Cortex of kidney (tissue), 1 donor: ENCODE measurements at places on chromosomes 3 and 15.

DNA sequence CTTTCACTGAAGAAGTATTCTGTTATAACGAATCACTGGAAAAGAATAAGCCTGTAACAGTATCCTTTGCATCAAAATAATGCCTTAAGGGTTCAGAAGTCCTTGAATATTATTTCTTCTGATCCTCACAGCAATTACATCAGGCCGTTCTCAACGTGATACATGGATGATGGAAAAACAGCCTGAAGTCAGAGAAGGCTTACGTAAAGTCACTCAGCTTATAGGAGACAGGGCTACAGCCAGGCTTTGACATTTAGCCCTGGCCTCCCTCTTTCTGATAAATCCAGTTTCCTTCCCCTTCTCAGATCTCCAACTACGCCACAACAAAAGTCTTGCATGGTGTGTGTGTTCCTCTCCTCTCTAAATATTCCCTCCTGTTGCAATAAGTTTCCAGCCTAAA lies 131.9 kb downstream of the ANO10 start:
- DNase-seq = no peak

- DNase-seq = no peak
These were observed 78.1 kb upstream of the RNF7 start for GRCh38 chr3:141659821-141660613.

DNA sequence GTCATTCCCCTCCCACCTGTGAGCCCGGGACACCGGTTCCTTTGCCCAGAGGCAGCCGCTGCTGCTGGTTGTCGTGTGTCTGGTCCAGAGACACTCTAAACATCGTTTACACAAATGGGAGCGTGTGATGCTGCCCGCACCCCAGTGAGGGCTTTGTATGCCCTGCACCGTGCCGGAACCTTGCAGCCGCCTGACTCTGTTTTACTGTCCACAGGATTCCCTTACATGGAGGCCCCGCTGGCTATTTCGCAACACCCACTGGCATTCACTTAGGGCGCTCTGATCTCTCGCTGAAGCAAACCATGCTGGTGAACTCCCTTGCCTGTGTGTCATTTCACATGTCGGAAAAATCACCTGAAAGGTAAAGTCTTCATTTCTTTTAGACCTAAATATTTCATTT lies 100.8 kb upstream of the SLC6A6 start:
- no peak for DNase-seq

DNA sequence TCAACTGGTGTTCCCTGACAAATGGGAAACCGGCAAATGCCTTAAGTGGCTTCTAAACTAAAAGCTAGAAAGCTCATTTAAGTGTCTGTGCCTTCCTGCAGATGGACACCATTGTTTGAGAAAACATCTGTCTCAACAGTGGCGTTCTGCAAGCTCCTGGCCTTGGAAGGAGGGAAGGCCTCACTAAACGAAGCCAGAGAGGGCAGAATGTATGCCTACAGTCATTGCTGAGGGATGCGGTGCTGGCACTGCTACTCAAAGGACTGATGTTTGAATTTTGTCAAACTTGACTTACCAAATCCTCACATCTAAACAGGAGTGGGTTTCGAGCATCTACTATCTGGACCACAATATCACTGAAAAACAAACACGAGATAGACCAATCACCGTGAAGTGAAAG lies 12.2 kb downstream of the LSG1 start:
- DNase-seq = no peak

DNA sequence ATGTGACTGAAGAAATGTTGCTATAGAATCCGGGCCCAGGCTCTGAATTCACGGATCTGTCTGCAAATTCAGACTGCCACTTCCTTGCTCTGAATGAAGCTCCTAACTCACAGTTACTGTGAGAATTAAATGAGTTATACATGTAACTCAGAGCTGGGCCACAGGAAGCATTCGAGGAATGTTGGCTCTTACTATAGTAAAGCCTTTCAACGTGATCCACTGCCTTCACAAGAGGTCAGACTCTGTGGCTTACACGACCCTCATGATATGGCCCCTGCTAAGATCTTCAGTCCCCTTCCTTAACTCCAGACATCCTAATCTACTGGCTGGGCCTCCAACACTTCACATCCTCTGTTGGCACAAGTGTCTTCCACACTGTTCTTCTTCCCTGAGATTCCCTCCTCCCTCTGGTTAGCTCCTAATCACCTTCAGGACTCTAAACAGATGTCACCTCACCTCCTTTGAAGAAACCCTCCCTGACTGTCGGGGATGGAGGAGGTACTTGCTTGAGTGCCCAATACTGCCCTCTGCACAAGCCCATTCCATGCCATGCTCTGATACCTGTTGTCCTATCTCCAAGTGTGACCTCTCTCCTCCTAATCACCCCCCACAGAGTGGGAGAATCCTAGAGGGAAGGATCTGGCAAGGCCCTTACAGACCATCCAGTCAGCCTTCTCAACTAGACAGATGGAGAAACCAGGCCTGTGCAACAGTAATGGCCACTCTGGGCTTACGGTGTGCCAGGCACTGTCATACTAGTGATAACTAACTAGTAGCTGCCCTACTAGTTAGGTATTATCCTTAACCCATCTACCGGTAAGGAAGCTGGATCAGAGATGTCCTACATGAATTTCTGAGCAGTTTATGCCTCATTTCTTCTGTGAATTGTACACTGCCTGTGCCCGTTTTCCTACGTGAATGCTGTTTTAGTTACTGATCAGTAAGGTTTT lies 1.3 kb downstream of the ACTR8 start:
- DNase-seq = no peak

DNA sequence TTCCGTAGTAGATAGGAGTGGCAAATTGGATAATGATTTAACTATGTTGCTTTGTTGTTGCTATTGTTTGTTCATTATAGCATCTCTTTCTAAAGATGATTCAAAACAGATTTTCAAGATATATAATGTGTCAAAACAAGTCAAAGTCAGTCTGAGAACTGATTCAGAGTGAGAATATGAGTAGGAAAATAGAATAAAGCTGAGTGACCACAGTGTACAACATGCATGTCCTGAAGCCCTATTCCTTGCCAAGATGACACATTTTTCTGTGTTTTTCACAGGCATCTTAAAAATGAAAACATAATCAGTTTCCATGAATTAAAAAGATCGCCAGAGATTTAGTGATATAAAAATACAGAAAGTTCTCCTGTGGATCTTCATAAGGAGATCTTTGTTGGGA lies 57.0 kb upstream of the THRB start:
- no peak for DNase-seq

DNA sequence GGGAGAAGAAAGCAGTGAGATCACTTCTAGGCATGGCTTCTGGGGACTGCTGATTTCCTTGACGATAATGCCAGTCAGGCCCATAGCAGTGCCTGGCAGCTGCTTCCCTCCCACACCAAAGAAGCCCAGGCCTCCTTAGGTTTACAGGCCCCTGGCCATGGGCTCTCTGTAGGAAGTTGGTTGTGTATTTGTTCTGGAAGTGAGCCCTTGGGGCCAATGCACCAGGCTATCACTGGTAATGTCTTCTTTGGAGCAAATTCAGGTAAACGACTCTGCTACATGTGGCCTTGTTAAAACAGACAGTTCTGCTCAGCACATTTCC lies 89.3 kb downstream of the CCNL1 start:
- no peak for DNase-seq

- no peak for DNase-seq
These were observed 207.9 kb downstream of the LPP start for GRCh38 chr3:188361888-188362287.

DNA sequence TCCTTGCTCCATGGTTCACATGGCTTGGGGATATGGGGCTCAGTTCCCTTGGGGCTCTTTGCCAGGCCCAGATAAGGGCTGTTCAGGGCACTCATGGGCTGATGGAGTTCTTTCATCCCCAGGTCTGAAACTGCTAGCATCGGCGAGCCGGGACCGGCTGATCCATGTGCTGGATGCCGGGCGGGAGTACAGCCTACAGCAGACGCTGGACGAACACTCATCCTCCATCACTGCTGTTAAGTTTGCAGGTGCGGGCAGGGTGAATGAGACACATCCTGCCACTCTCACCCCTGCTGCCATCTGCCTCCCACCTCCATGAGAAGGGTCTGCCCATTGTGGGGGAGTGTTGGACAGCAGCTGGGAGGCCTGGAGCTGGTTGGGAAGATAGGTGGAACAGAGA lies 11.1 kb upstream of the JMJD7 start:
- DNase-seq = no peak

DNA sequence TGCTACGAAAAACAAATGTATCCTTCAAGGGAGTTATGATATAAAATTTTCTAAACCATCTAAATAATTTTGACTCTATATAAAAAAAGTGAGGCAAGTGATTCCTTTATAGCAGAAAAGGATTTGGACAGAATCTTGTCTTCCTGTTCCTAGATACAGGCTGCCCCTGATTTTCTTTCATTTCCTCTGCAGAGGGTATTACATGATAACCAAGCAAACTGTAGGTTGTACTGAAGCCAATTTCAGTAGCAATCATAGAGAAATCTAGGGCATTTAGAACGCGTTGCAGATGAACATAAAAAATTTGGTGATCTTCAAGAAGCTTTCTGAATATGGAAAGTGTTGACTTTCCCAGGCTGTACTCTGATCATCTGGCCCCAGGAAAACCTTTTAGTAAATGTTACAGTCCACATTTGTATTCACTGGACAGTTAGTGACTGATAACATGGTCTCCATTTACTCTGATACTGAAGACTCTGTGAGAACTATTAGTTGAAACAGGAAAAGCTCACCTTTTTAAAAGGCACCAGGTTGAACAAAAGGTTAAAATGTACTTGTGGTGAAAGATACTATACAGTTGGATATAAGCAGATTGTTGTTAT lies 9.1 kb upstream of the UTS2B start:
- no peak for DNase-seq

- DNase-seq = no peak
These were observed 39.0 kb downstream of the NSUN3 start for GRCh38 chr3:94101860-94102259.

- no peak for DNase-seq
These were observed 3.3 kb upstream of the HES1 start for GRCh38 chr3:194132465-194133286.

- DNase-seq = no peak
These were observed 60.4 kb upstream of the RBM5 start for GRCh38 chr3:50028346-50028745.

DNA sequence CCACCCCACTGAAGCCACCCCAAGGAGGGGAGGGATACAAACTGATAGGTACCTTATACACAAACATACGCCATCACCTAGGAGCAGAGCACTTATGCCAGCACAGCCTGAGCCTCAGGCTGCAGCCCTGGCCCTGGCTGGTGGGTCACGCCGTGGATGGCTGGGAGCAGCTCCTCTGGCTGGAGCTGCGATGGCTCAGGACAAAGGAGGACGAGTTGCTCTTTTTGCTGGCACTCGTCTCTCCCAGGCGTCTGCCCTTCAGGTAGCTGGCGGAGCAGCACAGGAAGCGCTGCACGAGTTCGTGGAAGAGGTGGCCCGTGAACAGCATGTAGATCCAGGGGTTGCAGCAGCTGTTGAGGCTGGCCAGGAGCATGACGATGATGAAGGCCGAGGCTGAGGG lies 16.6 kb downstream of the OXTR start:
- DNase-seq = no peak

DNA sequence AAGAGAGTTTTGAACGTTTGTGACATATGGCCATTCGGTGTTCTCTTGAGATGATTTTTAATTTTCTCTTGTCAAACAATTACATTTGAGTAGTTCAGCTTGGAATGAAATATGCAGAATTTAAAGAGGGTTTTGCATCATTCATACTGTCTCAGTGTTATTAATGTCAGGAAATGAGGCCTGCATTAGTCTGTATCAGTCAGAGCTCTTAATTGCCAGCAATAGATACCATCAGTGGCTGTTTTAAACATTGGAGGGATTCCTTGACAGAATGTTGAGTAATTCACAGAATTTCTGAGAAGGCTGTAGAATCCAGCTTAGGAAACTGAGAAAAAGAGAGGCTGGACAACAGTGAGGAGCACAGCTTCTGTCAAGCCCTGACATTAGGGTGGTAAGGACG lies 722.0 kb downstream of the NR2F2 start:
- no peak for DNase-seq

DNA sequence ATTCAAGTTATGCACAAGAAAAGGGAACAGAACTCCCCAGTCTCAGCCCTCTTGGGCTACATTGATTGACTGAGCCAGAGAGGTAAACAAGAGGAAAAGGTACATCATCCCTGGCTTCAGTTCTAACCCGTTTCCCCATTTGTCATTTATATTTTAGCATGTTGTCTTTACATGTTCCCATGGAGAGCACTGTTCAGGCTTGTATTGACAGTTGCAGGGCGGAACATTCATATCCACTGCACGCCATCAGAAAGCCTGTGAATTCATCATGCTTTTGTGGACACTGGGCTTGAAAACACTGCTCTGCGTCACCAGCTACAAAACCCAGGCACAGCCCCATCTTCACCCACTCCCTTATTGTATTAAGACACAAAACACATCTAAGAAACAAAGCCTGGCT lies 240.9 kb upstream of the EIF1B start:
- DNase-seq = no peak

DNA sequence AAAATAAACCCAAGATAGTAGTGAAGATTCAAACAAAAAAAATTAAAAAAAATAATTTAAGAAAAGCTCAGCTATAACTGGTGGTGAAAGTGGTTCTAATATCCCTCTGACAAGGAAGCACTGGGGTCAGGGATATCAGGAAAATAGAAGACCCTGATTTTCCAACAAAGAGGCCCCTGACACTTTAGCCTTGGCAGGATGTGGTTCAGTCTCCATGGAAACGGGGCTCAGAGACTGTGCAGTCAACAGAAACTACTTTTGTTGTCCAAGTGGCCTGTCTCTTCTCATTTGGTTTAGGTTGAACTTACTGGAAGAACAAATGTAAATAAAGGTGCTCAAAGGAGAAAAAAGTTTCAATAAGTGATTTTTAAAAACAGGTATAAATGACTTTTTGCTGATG lies 27.2 kb downstream of the INTS14 start:
- DNase-seq = no peak

GRCh38 chr15:76866008-76866407 lies 39.1 kb downstream of the SCAPER start:
- no peak for DNase-seq

GRCh38 chr15:64067564-64068030 lies 21.3 kb upstream of the DAPK2 start:
- DNase-seq = no peak

DNA sequence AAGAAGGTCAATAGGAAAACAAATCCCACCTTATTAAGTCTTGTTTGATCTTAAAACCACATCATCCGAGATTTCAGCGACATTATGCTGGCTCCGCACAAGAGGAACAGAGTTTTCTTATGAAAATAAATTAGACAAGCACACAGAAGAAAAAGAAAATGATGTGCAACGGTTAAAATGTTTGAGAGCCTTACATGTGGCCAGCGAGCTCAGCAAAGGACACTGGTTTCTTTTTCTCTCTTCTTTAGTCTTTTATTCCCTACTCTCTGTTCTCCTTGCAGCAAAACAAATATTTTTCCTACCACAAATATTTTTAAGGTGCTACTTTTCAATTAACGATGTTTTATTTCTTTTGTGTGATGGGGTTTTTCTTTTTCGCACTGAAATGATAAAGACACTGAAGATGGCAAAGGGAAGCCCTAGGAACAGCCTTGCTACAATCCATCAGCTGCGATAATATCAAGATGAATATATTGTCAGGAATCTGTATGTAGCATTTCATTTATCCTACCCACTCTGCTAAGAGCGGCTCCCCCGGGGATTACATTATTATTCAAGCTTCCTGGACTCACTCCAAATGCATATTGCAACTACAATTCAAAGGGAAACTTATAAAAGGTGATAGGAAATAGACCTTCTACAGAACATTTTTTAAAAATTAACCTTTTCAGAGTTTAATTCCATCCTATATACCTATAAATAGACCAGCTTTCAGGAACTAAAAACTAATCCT lies 72.9 kb downstream of the ANXA2 start:
- no peak for DNase-seq
